H9 (cell line): ENCODE measurements at places on chromosomes 16 and 17. TPM values are rescaled to one million over a fixed set of nuclear protein-coding genes. Genes with fewer than 3 reads are reported as not detected.
A peak's percentile ranks its signal among the peaks of the same experiment; 100 is the strongest.

HES7 gene
- total RNA-seq = 0.26 and 0.33 TPM in 2 replicates

DNA sequence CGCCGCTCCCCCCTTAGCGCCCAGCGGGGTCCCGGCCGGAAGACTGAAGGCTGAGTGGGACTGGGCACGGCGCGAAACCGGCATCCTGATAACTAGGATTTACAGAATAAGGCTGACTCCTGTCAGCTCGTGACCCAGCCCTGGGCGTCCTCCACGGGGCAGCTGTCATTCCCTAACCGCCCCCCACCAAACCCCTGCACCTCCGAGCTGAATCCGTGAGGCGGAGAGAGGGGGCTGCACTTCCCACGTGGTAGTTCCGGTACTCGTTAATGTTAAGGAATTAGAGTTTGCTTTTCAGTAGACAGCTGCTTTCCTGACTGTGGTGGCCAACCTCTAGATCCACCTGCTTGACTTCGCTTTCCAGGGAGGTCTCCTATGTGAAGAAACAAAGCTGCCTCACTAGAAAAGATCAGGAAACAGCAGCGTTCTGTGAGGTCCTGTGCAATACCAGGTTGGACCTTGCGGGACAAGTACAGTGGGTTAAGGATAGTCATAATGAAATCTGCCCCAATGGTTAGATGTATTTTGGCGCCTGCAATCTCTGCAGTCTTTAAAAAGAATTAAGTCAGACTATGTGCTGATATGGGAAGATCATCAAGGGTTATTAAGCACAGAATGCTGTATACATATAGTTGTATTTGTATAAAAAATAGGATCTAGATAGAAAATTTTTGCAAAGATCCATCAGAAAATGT is 1.1 kb upstream of the WBP2 start:
- no peaks in the 10 kb centered on the region for H3K27me3 ChIP-seq
- peaks cover 2% of the 10 kb centered on the region; the same call in 1 of the 3 replicates for H3K36me3 ChIP-seq
- no peak overlapping the region for H3K4me3 ChIP-seq
- H3K27ac ChIP-seq = no peak overlapping the region

GRCh38 chr17:61459142-61459809 is 7.1 kb downstream of the TBX4 start:
- DNase-seq = no peak
- H3K36me3 ChIP-seq = peaks cover 1% of the 10 kb centered on the region; the same call in 1 of the 2 replicates
- H3K27me3 ChIP-seq = peaks cover 94% of the 10 kb centered on the region
- H3K27ac ChIP-seq = no peak overlapping the region
- H3K4me3 ChIP-seq = no peak overlapping the region

METTL2A gene
- total RNA-seq = 37.6 and 39.3 TPM in 2 replicates

GRCh38 chr16:78362524-78363135 is 263.2 kb downstream of the WWOX start:
- H3K27ac ChIP-seq = no peak overlapping the region
- H3K4me1 ChIP-seq = no peaks in the 10 kb centered on the region
- no peaks in the 10 kb centered on the region for H3K36me3 ChIP-seq
- no peaks in the 10 kb centered on the region for H3K27me3 ChIP-seq

DNA sequence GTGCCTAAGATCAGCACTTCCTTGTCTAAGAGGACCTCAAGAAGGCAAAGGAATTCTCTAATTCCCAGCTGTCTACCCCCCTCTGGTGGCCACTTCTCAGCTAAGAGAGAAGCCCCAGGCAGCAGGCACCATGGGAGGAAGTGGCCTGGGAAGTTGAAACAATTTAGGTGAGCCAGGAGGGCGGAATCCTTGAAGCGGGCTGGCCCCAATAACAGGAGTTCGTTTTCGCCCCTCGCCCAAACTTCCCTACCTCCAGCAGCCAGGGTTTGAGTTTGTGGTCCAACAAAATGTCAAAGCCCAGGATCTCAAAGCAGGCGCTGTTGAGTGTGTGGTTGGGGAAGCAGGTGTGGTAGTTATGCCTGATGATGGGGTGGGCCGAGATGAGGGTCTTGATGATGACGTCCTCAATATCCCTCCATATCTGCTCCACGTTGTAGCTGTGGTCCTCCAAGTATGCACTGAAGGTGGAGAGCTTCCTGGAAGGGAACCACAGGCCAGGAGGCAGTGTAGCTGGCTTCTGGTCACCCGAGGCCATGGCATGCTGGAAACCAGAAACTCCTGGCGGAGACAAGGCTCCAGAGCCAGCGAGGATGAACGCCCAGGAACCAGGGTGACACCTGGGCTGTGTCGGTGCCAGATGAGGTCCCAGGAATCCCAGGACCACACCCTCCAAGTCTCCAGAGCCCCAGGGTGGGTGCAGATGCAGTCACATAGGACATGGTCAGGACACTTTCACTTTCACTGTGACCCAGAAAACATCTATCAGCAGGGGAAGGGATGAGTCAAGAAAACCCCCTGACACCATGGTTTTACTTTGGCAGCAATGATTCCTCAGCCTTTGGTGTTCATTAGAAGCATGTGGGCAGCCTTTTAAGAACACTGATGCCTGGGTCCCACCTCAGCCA is 25.6 kb downstream of the TTLL6 start:
- H3K27me3 ChIP-seq = no peaks in the 10 kb centered on the region; the same call in 1 of the 2 replicates
- H3K27ac ChIP-seq = no peak overlapping the region
- H3K36me3 ChIP-seq = 0 out of 2 replicates have a peak, but pooled peaks cover 5% of the 10 kb centered on the region
- DNase-seq = peak; percentile 93

- no peaks in the 10 kb centered on the region for H3K36me3 ChIP-seq
- H3K4me3 ChIP-seq = no peak overlapping the region
- no peaks in the 10 kb centered on the region for H3K27me3 ChIP-seq
- DNase-seq = no peak
- H3K27ac ChIP-seq = no peak overlapping the region
These were observed 18.7 kb downstream of the HMOX2 start for GRCh38 chr16:4494746-4495490.
